ENCODE measurements at places on chromosomes 2 and 18.

DNA sequence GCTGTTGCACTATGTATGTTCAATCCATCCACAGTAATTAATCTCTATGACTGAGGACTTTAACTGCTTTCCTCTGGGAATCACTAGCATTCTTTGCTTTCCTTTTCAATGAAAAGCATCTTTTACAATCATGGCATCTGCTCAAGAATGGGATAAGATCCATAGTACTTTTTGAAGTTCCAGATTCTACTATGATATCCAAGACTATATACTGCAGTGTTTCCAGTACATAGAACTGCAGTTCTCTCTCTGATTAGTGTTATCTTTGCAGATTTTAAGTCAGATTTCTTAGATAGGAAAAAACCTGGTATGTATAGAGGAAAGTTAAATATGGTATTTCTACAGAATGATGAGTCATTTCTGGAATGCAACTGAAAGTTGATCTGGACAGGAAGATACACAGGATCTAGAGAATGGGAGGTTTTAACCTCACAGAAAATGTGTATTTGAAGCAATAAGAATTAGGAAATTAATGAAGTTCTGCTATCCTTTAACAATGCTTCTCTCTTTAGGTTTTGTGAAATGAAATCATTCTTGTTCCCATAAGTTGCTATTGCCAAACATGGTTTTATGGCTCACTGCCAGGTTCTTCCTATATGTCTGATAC lies 670.7 kb downstream of the ERBB4 start:
- no peak for DNase-seq

- DNase-seq = no peak
Observed at GRCh38 chr2:157468931-157469708, 25.2 kb upstream of the CYTIP start.

GRCh38 chr2:73027340-73027739 lies 44.2 kb downstream of the SFXN5 start:
- no peak for DNase-seq

DNA sequence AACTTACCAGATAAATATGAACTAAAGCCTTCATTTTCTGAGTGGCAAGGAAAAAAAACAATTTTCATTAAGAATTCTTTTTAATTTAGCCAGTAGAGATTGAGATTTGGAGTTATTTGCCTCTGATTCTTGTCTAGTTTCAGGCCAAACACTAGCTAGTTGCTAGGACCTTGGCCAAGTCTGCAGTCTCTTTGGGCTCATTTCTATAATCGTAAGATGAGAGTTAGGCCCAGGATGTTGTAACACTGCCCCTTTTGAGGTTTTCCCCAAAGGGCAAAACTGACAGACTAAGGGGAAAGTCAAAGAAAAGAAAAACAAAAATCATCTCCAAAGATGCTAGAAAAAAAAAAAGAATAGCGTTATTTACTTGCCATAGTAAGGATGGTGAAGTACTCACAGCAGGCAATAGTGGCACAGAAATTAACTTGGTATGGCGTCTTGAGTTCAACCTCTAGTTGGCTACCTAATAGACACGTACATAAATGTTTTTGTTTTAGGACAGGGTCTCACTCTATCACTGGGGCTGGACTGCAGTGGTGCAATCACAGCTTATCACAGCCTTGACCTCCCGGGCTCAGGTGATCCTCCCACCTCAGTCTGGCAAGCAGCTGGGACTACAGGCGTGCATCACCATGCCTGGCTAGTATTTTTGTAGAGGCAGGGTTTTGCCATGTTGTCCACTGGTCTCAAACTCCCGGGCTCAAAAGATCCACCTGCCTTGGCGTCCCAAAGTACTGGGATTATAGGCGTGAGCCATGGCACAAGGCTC lies 23.0 kb upstream of the ADAM17 start:
- DNase-seq = no peak

DNA sequence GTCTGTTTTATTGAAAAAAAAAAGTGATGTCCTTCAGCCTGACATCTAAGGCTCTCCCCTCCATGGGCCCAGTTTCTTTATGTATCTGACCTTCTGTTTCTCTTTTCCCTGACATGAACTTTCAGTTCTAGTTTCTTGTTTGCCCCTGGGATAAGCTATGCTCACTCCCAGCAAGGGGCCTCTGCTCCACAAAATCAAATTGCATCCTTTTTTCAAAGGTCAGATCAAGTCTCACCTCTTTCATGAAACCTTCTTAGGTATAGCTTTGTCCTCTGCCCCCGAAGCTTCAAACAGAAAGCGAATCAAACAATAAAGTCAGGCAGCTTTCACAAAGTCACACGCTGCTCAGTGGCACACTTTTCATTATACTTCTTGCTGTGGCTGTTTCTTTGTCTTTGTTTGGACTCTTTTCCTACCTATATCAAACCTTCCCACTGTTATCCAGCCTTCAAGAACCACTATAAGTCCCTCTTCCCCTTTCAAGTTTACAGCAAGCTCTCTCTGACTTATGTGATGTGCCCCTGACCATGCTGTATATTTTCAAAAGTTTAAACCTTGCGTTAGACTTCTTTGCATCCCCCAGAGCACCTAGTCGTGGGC lies 23.3 kb downstream of the MAP3K19 start:
- no peak for DNase-seq

DNA sequence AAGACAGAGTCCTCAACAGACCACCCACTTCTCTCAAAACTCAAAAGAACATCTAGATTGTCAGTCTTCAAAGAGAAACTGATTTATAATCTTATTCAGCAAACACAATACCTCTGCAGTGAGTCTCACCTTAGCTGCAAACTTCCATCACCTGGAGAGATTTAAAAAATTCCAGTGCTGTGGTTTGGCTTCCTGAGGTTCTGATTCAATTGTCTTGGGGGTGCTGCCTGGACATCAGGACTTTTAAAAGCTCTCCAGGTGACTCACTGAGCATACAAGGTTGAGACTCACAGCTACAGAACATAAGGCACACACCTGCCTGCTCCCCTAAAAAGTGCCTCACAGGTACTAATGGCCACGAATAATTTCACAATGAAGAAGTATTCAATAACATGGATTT lies 40.3 kb downstream of the RNF152 start:
- no peak for DNase-seq
